ENCODE measurements at places on chromosomes 1 and 21.
A peak's percentile ranks its signal among the peaks of the same experiment; 100 is the strongest.

DNA sequence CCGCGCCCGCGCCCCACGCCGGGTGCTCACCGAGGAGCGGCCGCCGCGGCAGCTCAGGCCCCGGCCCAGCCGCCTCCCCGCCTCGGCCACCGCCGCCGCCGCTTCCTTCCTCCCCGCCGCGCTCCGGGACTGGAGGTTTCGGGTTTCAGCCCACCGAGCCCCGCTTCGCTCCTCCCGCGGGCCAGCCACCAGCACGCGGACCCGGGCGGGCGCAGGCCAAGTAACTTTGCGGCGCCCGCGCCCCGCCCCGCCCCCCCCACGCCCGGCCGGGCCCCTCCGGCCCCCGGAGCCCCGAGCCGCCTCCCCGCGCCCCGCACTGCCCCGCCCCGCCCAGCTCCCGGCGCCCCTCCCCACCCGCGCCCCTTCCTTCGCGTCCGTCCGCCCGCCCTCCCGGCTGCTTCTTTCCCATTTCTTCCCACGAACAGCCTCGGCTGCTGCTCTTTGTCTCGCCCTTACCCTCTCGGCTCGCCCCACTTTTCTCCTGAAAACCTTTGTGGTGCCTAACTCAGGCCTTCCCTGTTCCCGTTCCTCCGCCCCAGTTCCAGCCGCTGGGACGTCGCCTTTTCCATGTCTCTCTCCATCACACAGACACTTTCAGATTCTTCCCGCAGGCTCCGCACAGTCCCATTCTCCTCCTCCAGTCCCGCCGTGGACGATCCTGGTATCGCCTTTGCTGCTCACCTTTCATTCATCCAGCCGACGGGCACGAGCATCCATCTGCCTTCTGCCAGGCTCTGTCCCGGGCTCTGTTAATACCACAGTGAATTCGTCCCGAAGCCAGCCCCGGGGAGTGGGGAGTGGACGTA lies at the start of gene GPR161:
GPR161 (minus strand) TSS at position 222 of the 806 bp plus-strand sequence. CDS start 32,080 bp downstream, outside the sequence.
- DNase-seq, result peak; percentile 21

- no peak for DNase-seq
Observed at GRCh38 chr1:212309967-212310366, 24.8 kb downstream of the PPP2R5A start.

- DNase-seq, result peak; percentile 3
Observed at GRCh38 chr1:34928699-34929496, 552 bp downstream of the DLGAP3 start.

- DNase-seq, result no peak
Observed at GRCh38 chr1:178133239-178133989, 39.5 kb downstream of the RASAL2 start.

GRCh38 chr1:24351247-24351646 lies 32.1 kb downstream of the GRHL3 start:
- no peak for DNase-seq

DNA sequence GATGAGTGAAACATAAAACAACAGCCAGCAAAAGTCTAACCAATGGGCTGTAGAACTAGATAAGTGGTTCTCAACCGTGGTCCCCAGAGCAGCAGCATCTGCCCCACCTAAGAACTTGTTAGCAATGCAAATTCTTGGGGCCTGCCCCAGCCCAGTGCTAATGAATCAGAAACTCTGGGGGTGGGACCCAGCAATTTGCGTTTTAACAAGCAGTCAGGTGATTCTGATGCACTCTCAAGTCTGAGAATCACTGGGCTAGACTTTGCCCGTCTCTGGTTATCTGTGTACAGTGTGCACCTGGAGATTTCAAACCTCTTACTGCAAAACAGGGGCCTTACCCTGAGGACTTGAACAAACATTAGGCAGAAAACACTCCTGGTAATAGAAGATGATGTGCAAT lies 66.5 kb downstream of the PLXNA2 start:
- DNase-seq, result no peak

GRCh38 chr1:117836069-117836468 lies 93.4 kb downstream of the GDAP2 start:
- DNase-seq, result no peak

DNA sequence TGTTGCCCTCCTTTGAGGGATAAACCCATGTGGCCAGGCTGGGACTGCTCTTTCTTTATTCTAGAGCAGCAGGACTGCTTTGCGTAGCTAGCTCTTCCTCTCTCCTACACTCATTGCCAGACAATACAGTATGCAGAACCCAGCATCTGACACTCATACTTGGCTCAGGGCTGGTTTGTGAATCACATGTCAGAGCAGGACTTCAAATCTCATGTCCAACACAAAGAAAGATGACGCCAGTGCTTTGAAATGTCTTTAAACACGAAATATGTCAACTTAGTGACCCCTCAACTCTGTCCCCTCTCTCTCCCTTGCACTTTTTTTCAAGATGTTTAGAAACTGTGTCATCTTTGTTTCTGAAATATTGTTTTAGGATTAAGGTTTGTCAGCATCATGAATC lies 135.0 kb downstream of the TGFB2 start:
- no peak for DNase-seq

DNA sequence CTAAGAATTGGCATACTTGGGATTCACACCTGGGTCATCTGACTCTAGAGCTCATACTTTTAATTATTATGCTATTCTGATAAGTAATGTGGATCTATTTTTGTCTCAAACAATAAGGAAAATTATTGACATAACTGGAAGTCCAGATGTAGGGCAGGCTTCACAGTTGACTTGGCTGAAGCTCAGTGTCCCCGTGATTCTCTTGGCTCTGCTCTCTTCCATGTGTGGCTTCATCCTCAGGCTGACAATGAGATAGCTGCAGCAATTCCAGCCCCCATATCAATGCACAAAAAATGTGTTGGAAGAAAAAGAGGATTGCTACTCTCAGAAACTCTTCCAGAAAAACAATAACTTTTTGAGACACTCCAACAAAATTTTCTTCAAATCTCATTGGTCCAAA lies 23.8 kb downstream of the HSD11B1 start:
- DNase-seq, result no peak

DNA sequence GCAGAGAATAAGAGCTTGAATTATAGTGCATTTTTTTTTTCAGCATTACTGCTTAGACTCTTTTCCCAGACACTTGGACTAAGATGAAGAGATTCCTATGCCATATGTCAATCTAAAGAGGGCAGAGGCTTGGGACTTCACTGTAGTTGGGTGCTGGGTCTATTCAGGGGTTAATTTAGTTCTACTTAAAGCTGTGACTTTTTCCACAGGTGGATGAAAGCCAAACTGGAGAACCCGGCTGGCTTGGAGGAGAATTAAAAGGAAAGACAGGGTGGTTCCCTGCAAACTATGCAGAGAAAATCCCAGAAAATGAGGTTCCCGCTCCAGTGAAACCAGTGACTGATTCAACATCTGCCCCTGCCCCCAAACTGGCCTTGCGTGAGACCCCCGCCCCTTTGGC lies 104.8 kb downstream of the ATP5PO start:
- no peak for DNase-seq

DNA sequence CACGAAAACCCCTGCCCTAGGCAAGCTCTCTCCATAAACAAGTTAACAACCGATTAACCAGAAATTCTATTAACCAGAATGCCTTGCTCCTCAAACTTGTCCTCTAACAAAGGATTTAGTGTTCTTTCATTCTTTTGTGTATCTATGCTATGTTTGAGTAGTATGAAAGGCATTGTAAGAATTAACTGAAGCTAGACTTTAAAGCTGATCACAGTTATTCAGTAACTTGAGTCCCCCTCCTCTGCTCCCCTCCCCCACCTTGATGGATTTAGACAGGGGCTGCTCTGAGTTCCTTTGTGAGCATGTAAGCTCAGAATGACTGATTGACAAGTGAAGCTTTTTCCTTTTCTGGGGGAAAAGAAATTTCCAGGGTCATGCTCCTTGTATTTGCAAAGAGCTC lies 257.6 kb downstream of the TTLL7 start:
- no peak for DNase-seq

- no peak for DNase-seq
Observed at GRCh38 chr1:187281085-187281484, 452.3 kb downstream of the PLA2G4A start.

DNA sequence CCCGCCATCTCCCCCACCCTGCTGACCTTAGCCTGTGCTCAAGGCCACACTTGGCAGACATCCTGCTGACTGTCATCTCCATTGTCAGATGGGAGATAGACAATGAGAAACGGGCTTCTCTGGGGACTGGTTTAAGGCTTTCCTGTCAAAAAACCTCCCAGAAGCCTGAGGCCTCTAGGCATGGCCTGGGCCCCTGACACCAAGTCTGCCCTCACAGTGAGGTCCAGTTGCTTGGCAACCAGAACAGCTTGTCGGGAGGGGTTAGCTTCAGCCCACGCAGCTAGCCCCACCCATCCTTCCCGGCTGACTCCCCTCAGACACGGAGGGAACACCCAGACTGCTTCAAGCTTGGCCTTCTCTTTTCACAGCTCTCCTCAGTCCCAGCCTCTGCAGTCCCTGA lies 11.0 kb downstream of the PLEKHA6 start:
- DNase-seq, result no peak

DNA sequence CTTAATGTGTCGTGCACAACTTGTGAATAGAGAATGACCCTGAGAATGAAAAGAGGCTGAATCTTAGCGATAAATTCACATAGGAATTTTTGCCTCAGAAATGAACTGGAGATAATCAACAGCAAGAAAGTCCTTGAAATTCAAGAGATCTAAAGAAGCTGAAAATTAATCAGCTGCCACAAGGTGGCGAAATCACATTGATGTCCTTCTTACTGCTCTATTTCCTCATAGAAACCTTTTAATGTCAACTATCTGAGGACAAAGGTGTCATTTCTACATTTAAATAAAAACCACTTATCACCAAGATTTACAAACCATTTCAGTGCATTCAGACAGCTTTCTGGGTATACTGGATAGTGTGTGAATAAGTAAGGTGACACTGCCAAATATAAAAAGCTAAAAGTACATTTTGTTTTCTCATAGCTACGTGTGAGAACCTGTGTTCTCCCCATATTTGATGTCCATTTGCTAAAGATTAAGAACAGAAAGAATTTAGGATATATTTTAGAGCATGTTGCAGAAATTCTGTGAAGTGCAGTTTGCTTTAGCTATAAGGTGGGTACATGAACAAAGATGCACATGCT lies 485.3 kb upstream of the PTBP2 start:
- no peak for DNase-seq

- DNase-seq, result no peak
Observed at GRCh38 chr1:87115317-87115890, 201.0 kb downstream of the HS2ST1 start.

GRCh38 chr1:191839891-191840290 lies 318.4 kb upstream of the RGS18 start:
- DNase-seq, result no peak

- no peak for DNase-seq
Observed at GRCh38 chr1:44905276-44905675, 62.2 kb upstream of the PTCH2 start.

- no peak for DNase-seq
Observed at GRCh38 chr1:210301615-210302000, 27.1 kb upstream of the HHAT start.

- DNase-seq, result peak; percentile 41
Observed at GRCh38 chr21:42423197-42423675, 19.5 kb downstream of the UBASH3A start.

GRCh38 chr1:46735708-46736324 lies 16.9 kb upstream of the EFCAB14 start:
- DNase-seq, result no peak

- peak; percentile 64 for DNase-seq
Observed at GRCh38 chr1:33256471-33257206, at the start of gene ZNF362. ZNF362 (plus strand) TSS chr1:33256492; CDS start chr1:33270575, 14,083 bp downstream.

DNA sequence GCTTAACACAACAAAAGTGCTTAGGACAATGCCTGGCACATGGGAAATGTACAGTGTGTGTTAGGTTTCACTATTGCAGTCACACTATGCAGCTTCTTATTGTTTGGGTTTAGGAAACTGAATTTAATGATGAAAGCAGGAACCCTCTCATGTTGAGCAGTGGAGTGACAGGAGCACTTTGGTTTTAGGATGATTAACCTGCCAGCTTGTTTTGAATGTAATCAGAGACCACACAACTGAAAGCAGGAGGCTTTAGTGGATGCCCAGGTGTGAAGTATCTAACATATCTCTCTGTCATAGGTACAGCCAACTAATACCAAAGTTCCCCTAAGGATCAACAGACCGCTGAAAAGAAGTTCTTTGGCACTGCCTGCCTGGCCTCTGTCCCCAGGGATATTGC lies 406.9 kb upstream of the USP24 start:
- no peak for DNase-seq

- no peak for DNase-seq
Observed at GRCh38 chr1:3707939-3708328, 44.3 kb upstream of the CCDC27 start.

DNA sequence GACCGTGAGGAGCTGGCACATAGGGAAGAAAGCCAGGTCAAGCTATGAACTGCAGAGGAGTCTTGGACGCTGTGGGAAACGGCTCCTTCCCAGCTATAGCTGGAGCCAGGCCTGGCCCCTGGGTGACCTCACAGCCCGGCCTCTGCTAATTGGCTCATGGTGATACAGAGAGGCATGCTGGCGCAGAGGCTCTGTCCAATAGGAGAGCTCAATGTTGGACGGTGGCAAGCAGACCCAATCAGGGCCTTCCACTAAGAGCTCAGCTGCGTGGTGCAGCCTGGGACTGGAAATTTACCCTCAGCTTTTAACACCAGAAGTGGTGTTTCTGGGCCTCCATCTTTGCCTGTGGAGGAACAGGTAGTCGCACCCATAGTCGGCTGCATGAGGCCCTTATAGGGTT lies 64.4 kb upstream of the GRHL3 start:
- DNase-seq, result no peak

- no peak for DNase-seq
Observed at GRCh38 chr1:8639148-8639547, 178.3 kb downstream of the RERE start.

GRCh38 chr1:183188240-183188639 lies 2.2 kb downstream of the LAMC2 start:
- no peak for DNase-seq

- no peak for DNase-seq
Observed at GRCh38 chr1:57164584-57164983, 198.8 kb upstream of the C8B start.

DNA sequence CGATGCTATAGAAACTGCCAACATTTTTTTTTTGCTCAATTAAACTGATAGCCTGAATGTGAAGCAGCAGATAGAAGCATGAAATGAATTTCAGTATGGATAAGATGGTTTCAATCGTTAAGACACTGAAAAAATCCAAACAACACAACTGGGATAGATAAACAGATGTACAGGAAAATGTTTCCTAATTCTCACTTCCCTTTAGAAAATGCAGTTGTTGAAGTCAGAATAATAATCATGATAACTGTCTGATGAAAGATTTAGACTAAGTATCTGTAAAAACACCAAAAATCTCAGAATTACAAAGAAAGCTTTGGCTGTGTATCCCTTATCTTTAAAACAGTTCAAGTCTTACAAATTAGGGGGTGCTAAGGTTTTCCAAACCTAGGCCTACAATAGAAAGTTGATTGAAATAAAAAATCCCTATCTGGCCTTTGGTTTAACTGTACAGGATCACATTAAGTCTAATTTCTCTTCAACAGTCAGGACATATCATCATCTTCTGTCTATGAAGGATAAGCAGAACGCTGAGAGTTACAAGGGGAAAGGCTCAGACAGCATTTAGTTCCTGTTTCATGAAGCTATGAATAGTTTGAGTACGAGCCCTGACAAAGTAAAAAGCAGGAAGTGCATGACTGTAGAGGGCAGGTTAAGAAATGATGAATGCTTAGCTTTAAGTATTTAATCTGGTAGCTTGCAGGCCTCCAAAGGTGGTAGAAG lies 203.2 kb downstream of the APP start:
- no peak for DNase-seq
